Hindlimb muscle (tissue), 1 donor: ENCODE measurements at places on chromosomes 3 and 15.

DNA sequence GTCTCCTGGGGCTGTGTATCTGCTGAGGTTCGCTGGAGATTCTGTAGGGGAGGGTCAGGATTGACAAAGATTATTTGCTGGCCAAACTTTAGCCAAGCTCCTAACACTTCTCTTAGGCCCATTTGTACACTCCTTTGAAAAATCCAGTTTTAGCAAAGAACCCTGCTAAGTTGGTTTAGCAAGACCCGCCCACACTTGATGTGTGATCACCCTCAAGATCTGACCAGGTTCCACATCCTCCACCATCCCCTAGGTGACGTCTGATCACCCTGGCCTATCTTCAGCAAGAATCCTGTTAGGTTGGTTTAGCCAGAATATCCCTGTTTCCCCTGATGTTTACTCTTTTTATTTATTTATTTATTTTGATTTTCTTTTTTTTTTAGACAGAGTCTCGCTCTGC is 14.8 kb upstream of the SLC35G2 start:
- DNase-seq, result no peak

GRCh38 chr3:56154297-56154696 is 314.0 kb downstream of the ERC2 start:
- DNase-seq, result no peak

DNA sequence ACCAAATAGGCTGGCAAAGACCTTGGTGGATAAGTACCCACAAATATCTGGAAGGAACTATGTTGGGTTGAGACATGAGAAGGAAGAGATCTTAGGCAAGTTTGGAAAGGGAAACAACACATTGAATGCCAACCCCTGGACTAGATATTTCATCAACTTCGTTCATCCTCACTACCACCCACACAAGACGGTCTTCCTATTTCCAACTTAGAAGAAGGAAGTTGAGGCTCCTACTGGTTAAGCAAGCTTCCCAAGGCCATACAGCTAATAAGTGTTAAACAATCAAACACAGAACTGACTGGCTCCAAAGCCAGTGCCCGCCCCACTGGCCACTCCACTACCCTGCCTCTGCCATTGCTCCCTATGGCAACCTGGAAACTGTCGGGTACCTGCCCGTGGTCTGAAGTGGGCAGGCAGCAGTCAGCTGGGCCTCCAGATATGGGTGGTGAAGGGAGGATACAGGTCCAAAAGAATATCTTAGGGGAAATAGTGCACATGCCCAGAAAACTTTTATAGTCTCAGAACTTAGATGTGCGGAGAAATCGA is 94.9 kb downstream of the LIPC start:
- DNase-seq, result no peak

- DNase-seq, result peak; percentile 41
Measured at GRCh38 chr3:57952208-57952631, 56.0 kb upstream of the FLNB start.

GRCh38 chr3:73296859-73297258 is 235.4 kb downstream of the EBLN2 start:
- no peak for DNase-seq
